ENCODE measurements at places on chromosomes 3 and 15.

GRCh38 chr3:66133853-66134445 lies 86.9 kb upstream of the SLC25A26 start:
- DNase-seq: no peak

DNA sequence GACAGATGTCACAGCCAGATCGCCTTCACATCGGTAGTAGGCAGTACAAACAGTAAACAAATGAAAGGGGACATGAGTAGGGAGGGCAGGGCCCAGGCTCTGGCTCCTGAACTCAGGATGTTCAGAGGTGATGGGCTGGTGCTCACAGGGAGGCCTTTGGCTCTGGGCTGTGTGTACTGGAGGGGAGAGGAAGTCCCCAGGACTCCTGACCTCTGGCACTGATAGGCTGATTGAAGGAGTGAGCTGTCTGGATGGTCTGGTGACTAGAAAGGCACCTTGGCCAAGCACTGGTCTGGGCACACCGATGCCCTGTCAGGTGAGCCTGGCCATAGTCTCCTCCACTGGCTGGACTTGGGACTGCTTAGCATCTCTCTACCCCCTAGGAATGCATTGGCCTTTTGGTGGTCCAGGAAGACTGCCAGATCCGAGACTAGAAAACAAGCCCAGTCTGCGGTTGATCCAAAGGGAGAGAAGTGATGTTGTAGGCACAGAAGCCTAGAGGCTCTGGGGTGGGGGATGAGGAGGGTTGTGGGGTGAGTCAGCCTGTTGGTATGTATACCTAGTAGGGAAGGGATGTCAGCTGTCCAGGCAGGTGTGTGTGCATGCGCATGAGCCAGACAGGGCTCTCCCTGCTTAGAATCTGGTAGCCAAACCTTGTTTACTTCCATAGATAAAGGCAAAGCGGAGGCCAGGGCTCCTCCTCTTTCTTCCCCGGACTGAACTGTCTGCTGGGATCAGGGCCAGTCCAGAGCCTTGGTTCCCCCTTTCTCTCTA lies 1.9 kb downstream of the SPINT1 start:
- no peak for DNase-seq

DNA sequence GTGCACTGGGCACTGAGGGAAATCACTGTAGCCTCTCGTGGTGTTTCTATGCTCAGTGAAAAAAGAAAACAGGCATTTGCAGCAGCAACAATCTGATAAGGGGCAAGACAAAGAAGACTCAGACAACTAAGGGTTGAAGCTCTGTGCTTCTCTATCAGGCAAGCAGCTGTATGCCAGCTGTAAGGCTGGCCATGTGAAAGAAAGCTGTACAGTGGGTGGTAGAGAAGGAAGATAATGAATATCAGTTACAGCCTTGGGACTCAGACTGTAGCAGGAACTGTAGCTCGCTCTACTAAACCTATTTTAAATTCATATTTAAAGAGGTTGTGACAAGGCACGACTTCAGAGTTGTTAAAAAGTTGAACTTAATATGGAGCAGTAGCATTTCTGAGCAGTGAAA lies 76.3 kb downstream of the VGLL3 start:
- DNase-seq: no peak

DNA sequence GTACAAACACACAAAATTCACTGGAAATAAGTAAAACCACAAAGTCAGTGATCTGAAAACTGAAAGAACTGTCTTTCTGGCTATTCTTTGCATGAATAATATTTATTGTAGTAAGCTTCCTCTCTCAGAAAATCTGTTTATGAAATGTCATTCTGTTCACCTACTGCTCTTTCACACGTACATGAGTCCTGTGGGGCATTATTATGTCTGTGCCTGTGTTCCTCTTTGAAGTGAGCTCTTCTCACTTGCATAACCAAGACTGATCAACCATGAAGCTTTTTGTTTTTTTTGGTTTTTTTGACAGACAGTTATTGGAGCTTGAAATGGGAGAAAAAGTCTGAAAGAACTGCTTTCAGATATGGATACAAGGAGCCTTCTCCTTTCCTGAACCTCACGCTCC lies 195.8 kb downstream of the PLCH1 start:
- DNase-seq: no peak

GRCh38 chr15:28002867-28003266 lies 96.2 kb downstream of the OCA2 start:
- DNase-seq: no peak

DNA sequence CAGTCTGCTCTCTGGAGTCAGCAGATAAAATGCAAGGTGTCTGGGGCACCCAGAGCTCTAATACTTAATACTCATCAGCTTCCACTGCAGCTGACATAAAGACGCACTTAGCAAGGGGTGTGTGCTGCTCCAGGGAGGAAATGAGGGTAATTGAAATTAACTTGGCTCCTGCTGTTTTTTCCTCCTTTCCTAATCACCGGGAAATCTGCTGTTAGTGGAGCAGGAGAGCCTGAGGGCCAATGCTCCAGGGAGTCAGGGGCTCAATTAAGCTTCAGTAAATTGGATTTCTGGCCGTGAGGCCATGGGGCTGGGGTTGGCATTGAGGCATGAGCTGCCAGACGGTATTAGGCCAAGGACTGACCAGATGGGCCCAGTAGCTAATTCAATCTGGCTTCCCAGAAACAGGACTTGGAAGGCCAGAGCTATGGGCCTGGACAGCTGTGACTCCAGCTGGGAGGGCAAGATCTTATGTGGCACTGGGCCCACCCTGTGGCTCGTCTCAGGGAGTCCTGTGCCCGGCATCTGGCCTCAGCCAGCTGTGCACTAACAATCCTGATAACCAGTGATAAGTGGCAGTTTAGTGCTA lies 30.7 kb upstream of the CHRNB4 start:
- DNase-seq: no peak

Data from foreskin melanocyte (primary cell).